ENCODE measurements at places on chromosomes 6 and 20.

DNA sequence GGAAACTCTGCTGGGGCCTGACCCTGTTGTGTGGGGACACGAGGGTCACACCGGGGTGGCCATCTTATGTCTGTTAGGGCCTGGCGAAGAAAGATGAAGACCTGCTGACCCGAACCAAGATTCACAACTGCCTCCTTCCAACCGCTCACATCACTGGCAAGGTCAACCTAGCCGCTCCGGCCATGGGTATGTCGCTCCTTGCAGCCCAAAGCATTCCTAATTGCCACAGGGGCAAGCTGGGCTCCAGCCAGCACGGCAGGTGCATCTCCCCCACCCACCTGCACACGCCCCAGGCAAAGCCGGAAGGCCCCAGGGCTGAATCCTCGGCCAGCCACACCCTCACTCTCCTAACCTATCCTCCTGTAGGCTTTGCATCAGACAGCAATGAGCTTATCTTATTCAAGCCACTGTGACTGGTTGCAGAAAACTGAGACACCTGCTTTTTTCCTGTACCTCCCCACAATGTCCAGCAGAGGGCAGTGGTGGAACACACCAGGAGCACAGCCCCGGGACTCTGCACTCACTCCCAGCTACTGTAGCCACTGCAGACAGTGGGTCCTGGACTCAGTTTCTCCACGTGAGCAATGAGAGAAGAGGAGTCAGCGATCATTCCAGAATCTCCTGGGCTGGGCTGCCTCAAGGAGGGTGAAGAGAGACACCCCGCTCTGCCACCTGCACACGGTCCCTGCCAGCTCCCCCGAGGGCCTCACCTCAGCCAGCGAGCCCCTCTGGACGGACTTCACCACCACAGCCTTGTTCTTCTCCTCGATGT is 170.2 kb downstream of the PREX1 start:
- DNase-seq: peak; percentile 54

GRCh38 chr6:117840541-117840983 is 66.5 kb upstream of the SLC35F1 start:
- no peak for DNase-seq

DNA sequence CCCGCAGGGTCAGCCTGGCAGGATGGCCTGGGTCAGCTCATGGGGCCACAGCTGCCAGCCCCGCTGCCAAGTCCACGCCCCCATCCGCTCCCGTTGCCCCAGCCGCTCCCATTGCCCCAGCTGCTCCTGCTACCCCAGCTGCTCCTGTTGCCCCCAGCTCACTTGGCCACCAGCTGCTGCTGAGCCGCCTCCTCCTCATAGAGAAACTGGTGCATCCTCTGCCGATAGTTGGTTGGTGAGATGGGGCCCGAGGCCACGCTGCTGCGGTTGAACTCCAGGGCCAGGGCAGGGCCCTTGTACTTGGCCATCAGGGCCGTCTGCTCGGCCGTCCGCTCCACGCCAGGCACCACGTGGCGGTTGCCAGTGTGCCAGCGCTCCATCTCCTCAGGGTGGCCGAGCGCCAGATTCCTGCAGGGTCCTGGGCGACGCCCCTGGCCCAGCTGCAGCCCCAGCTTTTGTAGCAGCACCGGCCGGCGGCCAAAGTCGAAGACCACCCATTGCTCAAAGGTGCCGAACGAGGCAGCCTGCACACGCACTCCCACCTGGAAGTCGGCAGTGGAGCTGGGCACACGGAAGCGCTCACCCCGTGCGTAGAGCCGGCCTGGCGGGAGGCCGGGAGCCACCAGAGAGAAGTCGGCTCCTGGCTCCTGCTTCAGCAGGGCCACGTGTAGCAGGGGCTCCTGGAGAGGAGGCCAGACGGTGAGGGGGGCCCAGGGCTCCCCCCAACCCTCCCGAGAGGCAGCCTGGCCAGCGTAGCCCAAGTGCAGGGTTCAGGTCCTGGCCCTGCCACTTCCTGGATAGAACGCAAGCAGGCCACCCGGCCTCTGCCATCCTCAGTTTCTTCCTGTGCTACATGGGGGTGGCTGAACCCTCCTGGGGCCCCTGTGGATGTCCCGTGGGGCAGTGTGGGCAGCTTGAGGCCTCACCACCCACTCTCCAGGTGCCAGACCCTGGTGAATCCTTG is 4.8 kb downstream of the HELZ2 start:
- no peak for DNase-seq

- DNase-seq: no peak
Measured at GRCh38 chr6:18214003-18214402, 50.3 kb downstream of the DEK start.

DNA sequence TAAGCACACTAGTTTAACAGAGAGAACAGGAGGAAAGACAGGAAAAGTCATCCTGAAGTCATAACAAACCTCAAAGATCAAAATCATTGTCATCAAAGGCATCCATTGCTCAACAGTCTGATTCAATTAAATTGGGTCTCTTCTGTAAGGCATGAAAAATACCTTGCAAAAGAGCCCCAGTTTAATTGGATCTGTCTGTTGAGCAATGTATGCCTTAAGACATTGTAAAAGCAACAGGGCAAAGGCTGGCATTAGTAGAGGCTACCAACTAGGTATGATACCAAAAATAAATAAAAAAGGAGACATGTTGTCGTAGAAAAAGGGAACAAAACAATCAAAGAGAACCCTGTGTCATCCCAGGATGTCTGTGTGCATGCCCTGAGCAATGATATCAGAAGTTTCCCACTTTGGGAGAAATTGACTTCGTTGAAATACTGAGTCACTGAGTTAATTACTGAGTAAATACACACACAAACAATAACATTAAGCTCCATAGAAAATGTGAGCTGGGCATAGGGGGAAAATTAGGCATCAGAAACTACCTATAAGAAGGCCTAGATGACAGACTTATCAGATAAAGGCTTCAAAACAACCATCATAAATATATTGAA is 1013.8 kb upstream of the CITED2 start:
- DNase-seq: no peak

- DNase-seq: no peak
Measured at GRCh38 chr6:38118791-38119365, 299.4 kb downstream of the ZFAND3 start.

DNA sequence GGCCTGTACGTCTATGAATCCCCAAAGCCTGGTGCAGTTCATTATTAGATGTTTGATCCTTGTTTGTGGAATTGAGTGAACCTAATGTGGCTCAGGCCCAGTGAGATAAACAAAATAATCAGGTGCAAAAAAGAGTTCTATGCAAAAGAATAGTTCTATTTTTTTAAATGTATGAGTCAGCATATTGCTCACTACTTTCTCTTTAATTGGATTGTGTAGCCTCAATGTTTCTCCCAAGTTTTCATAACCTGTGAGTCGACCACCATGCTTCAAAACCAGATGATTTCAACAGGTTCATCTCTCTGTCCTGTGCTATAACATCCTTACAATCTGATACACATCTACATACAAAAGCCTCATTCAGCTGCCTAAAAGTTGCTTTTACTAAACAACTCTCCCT is 116.5 kb upstream of the HDAC2 start:
- no peak for DNase-seq

DNA sequence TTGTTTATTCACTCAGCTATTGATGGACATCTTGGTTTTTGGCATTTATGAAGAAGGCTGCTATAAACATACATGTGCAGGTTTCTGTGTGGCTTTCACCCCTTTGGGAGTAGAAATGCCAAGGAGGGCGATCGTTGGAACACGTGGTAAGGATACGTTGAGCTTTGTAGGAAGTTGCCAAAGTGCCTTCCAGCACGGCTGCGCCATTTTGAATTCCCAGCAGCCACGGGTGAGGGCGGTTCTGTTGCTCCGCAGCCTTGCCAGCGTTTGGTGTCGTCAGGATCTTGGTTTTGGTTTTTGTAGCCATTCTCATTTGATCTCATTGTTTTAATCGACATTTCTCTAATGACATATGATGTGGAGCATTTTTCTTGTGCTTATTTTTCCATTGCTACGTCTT is 21.8 kb downstream of the NTSR1 start:
- DNase-seq: peak; percentile 4

DNA sequence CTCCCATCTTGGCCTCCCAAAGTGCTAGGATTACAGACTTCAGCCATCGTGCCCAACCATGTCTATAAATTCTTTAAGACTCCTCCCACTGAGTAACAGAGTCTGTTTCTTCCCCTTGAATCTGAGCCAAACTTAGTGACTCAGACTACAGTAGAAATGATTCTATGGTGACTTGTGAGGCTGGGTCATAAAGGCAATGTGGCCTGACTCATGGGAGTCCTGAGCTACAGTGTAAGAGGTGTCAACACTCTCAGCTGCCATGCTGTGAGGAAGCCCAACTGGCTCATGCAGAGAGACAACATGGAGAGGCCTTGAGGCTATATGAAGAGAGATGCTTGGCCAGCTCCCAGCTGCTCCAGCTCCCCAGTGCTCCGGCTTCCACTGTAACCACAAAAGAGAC is 5.2 kb upstream of the NRSN2 start:
- DNase-seq: peak; percentile 65

DNA sequence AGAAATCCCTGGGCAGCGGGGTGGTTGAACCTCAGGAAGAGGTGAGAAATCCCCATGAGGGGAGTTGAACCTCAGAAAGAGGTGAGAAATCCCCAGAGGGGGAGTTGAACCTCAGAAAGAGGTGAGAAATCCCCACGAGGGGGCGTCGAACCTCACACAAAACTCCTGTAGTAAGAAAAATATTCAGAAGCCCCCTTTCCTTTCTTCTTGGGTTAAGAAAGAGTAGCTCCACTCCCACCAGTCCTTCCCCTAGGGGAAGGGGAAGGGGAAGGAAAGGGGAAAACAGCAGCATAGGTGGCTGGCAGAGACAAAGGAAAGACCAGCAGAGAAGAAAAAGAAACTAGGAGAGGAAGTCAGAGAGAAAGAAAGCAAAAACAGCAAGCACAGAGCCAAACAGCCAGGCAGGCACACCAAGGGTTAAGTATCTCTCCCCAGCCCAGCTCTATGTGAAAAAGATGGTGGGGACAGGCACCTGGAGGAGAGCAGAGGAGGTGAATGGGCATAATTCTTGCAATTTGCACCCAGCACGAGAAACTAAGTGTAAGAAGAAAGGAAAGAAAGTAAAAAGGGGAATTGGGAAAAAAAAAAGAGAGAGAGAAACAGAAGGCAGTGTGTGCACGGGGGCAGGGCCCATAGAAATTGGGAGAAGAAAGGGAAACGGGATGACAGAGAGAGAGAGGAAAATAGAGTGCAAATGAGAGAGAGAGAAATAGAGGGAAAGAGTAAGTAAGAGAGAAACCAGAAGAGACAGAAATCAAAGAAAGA is 88.2 kb downstream of the PLG start:
- DNase-seq: no peak

GRCh38 chr6:87922196-87922946 is 125.3 kb upstream of the SPACA1 start:
- no peak for DNase-seq

DNA sequence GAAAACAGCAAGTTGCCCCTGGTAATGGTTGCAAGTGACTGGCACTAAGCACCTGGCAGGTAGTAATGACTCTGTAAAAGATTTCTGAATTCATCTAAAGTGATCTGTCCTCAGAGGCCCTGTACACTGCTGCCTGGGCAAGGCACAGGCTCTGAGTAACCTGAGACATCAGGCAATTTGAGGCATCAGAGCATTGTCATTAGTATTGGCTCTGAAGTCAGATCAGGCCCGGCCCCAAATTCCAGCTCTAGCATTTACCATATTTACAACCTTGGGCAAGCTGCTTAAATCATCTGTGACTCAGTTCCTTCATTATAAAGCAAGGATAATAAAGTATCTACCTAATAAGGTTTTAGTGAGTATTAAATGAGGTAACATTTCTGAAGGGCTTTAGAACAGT is 17.3 kb upstream of the TENT5A start:
- no peak for DNase-seq

GRCh38 chr6:105301072-105301503 is 101.8 kb downstream of the PREP start:
- DNase-seq: no peak

DNA sequence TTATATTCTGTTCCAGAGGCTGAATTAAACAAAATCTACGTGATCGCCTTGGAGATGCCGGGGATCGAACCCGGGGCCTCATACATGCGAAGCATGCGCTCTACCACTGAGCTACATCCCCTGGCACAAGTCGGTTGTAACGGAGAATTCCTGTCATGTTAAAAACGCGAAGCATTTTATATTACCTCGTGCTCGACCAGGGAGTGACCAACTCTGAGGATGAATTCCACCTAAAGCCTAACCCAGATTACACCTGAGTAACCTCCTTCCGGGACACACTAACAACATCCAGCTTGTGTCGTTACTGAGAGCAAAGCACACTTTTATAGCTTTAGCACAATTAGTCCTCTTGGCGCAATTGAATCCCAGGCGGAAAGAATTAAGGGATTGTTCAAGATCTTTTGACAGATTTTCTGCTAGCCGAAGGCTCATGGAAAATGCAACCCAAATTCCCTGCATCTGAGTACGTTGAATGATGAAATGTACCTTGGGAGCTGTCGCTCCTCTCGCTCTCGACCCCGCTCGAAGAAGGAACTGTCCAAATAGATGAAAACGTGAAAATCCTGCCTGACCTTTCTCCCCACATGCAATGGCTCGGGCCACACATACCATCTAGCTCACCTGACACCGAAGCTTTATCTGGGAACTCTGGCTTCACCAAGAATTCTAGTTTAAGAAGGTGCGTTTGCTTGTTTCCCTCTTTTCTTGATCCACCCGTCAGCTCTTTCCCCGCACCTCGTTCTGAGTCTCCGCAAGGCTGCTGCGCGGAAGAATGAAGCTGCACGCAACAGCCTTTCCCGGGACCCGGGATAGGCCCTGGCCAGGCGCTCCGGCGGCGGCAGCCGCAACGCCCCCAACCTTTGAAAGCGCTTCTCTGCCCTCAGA is 148.3 kb downstream of the GPX5 start:
- peak; percentile 56 for DNase-seq

GRCh38 chr6:126094411-126094810 is 108.1 kb downstream of the TRMT11 start:
- DNase-seq: no peak
